ENCODE measurements at places on chromosomes 13 and 19. TPM values are rescaled to one million over a fixed set of nuclear protein-coding genes. Genes with fewer than 3 reads are reported as not detected.
A peak's percentile ranks its signal among the peaks of the same experiment; 100 is the strongest.

GRCh38 chr13:79282976-79283375 lies 123.1 kb downstream of the RBM26 start:
- H3K27ac ChIP-seq = no peak overlapping the region
- DNase-seq = no peak
- H3K4me1 ChIP-seq = peaks cover 2% of the 10 kb centered on the region
- H3K4me3 ChIP-seq = no peak overlapping the region

DNA sequence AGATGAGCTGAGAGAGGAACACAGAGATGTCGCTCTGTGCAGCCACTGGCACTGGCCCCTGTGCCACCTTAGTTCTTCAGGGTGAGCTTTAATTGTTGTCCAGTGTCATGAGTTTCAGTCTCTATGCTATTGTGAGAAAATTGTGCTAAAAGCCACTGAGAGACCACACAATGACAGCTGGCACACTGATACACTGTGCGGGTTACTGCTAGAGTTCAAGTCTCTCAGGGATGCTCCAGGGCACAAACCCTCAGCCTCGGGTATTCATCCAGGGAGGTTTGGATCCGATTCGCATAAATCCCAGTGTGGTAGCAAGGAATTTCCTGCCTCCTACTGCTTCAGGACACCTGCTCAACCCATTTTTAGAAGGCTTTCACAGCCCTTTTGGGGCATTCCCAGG lies 68.1 kb upstream of the EDNRB start:
- H3K36me3 ChIP-seq = no peaks in the 10 kb centered on the region
- H3K27me3 ChIP-seq = no peaks in the 10 kb centered on the region
- H3K4me1 ChIP-seq = no peaks in the 10 kb centered on the region
- no peak overlapping the region for H3K4me3 ChIP-seq
- DNase-seq = no peak

- H3K27ac ChIP-seq = no peak overlapping the region
- DNase-seq = peak; percentile 20
- no peaks in the 10 kb centered on the region for H3K4me1 ChIP-seq
- H3K27me3 ChIP-seq = no peaks in the 10 kb centered on the region
- H3K4me3 ChIP-seq = no peak overlapping the region
Measured at GRCh38 chr13:32476021-32476731, 48.2 kb upstream of the N4BP2L1 start.

GRCh38 chr19:17385878-17386611 lies 8.0 kb downstream of the CCDC194 start:
- DNase-seq = peak; percentile 84
- no peaks in the 10 kb centered on the region for H3K27me3 ChIP-seq
- no peak overlapping the region for H3K4me3 ChIP-seq
- no peaks in the 10 kb centered on the region for H3K36me3 ChIP-seq

DNA sequence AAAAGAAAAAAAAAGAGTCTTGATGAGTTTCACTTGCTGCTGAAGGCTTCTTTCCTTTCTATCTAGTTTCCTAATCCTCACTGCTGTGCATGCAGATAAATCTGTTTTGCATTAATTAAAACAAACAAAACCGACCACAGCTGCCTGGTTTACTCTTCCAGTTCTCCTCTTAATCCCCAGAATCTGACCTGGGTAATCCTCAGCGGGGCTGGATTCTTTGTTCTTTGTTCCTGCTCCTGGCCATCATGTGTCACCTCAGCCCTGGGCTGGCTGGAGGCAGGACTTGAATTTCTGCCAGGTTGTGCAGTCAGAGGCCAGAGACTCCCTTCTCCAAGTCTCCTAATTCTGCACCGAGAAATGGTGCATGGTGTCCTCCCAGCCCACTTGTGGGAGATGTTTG lies 52.2 kb upstream of the CYP4F8 start:
- DNase-seq = no peak
- no peak overlapping the region for H3K27ac ChIP-seq
- no peaks in the 10 kb centered on the region for H3K36me3 ChIP-seq
- no peaks in the 10 kb centered on the region for H3K27me3 ChIP-seq
- peaks cover 5% of the 10 kb centered on the region for H3K4me1 ChIP-seq

DNA sequence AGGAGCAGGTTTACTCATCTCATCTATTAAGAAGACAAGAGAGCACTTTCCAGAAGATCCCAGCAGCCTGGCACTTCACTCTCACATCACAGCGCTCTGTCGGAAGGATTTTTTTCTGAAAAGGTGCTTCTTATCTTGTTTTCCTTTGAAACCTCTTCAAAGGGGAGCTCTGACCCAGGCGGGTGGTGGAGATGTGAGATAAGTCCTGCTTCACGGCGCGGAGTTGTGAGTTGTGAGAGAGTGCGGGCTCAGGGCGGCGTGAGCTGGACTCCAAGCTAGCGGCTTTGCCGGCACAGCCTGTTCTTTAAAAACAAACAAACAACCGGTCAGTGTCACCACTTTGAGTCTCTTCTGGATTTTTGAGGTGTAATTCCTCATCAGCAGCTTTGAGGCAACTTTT lies 169.0 kb upstream of the ARGLU1 start:
- peaks cover 1% of the 10 kb centered on the region for H3K4me1 ChIP-seq
- no peak for DNase-seq
- no peak overlapping the region for H3K4me3 ChIP-seq
- no peaks in the 10 kb centered on the region for H3K27me3 ChIP-seq
- no peaks in the 10 kb centered on the region for H3K36me3 ChIP-seq
- H3K27ac ChIP-seq = no peak overlapping the region

DNA sequence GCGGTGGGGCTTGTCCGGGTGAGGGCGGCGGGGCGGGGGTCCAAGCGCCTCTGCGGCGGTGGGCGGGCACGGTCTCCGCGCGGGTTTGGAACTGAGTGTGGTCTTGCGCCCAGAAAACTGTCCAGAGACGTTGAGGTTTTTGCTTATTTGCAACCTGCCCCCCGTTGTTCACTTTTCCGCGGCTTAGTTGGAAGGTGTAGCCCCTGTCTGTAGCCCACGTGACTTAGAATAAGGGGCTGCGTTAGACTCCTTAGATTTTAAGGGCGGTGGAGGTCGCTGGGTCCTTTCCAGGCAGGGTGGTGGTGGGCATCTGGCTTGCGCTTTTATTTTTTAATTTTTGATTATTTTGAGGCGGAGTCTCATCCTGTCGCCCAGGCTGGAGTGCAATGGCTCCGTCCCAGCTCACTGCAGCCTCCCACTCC lies 748 bp downstream of the RPS15 start:
- peaks cover 3% of the 10 kb centered on the region for H3K4me1 ChIP-seq
- no peak overlapping the region for H3K27ac ChIP-seq
- H3K36me3 ChIP-seq = peaks cover 19% of the 10 kb centered on the region
- H3K4me3 ChIP-seq = peak overlapping the region; percentile 98

DNA sequence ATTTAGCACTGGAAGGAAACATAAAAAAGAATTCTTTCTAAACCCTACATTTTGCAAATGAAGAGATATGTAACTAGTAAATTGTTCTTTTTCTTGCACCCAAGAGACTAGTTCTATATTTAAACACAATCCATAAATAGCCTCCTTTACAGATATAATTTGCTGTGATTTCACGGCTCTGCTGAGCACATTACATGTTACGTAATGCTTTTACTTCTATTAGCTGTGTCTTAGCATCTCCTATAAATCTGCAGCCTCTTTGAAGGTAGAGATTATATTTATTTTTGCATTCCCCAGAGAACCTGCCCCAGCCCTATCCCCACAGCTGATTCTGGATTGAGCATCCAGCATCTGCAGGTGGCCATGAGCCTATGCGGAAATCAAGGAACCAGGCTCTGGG lies 32.2 kb downstream of the LACC1 start:
- H3K27ac ChIP-seq = no peak overlapping the region
- no peaks in the 10 kb centered on the region for H3K27me3 ChIP-seq
- no peak overlapping the region for H3K4me3 ChIP-seq
- H3K4me1 ChIP-seq = no peaks in the 10 kb centered on the region
- DNase-seq = no peak
- no peaks in the 10 kb centered on the region for H3K36me3 ChIP-seq

- no peak overlapping the region for H3K27ac ChIP-seq
- H3K27me3 ChIP-seq = no peaks in the 10 kb centered on the region
- H3K4me3 ChIP-seq = no peak overlapping the region
- no peaks in the 10 kb centered on the region for H3K36me3 ChIP-seq
- H3K4me1 ChIP-seq = no peaks in the 10 kb centered on the region
Measured at GRCh38 chr13:57996717-57997116, 365.2 kb downstream of the PCDH17 start.

DNA sequence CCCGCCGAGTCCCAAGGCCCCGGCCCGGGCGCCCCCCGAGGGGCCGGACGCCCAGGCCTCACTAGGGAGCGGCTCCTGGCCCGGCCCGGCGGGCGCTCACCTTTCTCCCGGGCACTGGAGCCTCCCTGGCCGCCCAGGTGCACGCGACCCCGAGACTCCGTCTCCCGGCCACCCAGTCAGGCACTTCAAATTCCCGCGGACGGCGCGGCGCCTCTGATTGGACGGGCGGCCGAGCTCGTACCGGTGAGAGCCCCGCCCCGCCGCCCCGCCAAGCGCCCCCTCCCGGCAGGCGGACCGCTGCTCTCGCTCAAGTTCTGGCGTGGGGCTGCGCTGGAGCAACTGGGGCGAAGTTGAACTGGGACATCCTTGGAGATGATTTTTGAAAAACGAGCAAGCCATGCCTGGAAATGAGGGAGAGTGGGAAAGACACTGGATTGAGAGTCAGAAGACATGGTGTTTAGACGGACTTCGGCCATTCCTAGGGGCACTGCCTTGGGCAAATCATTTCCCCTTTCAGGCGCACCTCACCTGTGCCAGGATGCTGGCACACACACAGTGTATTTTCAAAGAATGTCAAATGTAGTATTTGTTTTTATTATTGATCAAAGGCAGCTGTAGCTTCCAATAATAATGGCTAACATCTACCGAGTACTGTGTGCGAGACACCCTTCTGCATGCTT lies 485.3 kb downstream of the UQCRFS1 start:
- H3K4me1 ChIP-seq = peaks cover 6% of the 10 kb centered on the region
- H3K27ac ChIP-seq = no peak overlapping the region
- H3K27me3 ChIP-seq = peaks cover 15% of the 10 kb centered on the region

GRCh38 chr19:2964874-2965273 lies 12.5 kb upstream of the TLE6 start:
- peaks cover 15% of the 10 kb centered on the region for H3K4me1 ChIP-seq
- H3K4me3 ChIP-seq = no peak overlapping the region
- DNase-seq = no peak
- no peaks in the 10 kb centered on the region for H3K36me3 ChIP-seq

- no peaks in the 10 kb centered on the region for H3K4me1 ChIP-seq
- no peak overlapping the region for H3K27ac ChIP-seq
- H3K4me3 ChIP-seq = no peak overlapping the region
- H3K36me3 ChIP-seq = no peaks in the 10 kb centered on the region
Measured at GRCh38 chr13:97561182-97561581, 127.2 kb downstream of the RAP2A start.

GRCh38 chr13:106566641-106567473 lies 1.1 kb downstream of the ARGLU1 start:
- peak overlapping the region; percentile 98 for H3K27ac ChIP-seq
- peaks cover 15% of the 10 kb centered on the region for H3K4me1 ChIP-seq
- peak overlapping the region; percentile 97 for H3K4me3 ChIP-seq
- H3K27me3 ChIP-seq = no peaks in the 10 kb centered on the region

- H3K4me1 ChIP-seq = no peaks in the 10 kb centered on the region
- H3K36me3 ChIP-seq = peaks cover 81% of the 10 kb centered on the region
- no peaks in the 10 kb centered on the region for H3K27me3 ChIP-seq
- no peak for DNase-seq
Measured at GRCh38 chr19:9381361-9381785, 18.6 kb downstream of the ZNF177 start.

GRCh38 chr19:36059180-36059910 lies 4.6 kb downstream of the WDR62 start:
- no peaks in the 10 kb centered on the region for H3K27me3 ChIP-seq
- no peak overlapping the region for H3K27ac ChIP-seq
- H3K4me1 ChIP-seq = no peaks in the 10 kb centered on the region
- no peak for DNase-seq

DNA sequence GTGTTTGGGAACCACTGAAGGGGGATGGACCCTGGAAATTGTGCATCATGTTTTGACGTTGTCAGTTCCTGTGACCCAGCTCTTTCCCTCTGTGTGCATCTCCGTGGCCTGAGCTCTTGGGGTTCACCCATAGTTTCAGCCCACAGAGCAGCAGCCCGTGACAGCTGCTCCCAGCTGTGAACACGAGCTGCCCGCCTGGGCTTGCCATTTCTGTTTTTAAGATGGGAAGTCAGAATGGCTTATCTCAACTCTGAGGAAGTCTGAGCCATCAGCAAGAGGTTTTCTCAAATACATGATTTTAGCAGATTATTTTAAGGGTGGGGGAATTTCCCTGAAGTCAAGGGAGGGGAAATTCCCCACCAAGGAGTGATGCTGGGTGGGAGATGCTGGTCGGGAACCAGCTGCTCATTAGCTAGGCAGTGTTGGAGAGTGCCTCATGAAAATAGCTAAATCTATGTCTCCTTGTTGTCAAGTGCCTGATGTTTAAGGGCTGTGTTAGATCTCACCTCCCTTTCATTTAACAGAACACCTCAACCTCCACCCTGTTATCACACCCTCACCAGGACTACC lies 34.8 kb upstream of the C1QTNF9 start:
- DNase-seq = peak; percentile 88
- H3K4me1 ChIP-seq = peaks cover 31% of the 10 kb centered on the region
- H3K4me3 ChIP-seq = no peak overlapping the region
- no peaks in the 10 kb centered on the region for H3K27me3 ChIP-seq

- no peak overlapping the region for H3K4me3 ChIP-seq
- DNase-seq = no peak
- H3K36me3 ChIP-seq = peaks cover 23% of the 10 kb centered on the region
- H3K4me1 ChIP-seq = peaks cover 9% of the 10 kb centered on the region
- H3K27me3 ChIP-seq = no peaks in the 10 kb centered on the region
- peak overlapping the region; percentile 4 for H3K27ac ChIP-seq
Measured at GRCh38 chr19:15374796-15375440, 4.7 kb downstream of the AKAP8 start.

GRCh38 chr13:67445436-67445835 lies 215.3 kb upstream of the PCDH9 start:
- H3K27me3 ChIP-seq = no peaks in the 10 kb centered on the region
- H3K36me3 ChIP-seq = no peaks in the 10 kb centered on the region
- peaks cover 2% of the 10 kb centered on the region for H3K4me1 ChIP-seq
- H3K27ac ChIP-seq = no peak overlapping the region
- no peak overlapping the region for H3K4me3 ChIP-seq
- no peak for DNase-seq

Gene TEX101
- total RNA-seq = not detected

Gene ZNF540
- 2.3 TPM for total RNA-seq

Gene PLVAP
- total RNA-seq = 29.1 TPM

Gene SPACA4
- not detected for total RNA-seq

Gene FXYD3
- total RNA-seq = 130 TPM

Gene CRTC1
- total RNA-seq = 16.0 TPM

Gene ERFL
- 0.67 TPM for total RNA-seq

Gene ZNF492
- 0.80 TPM for total RNA-seq

Gene CEBPA
- 51.3 TPM for total RNA-seq

Gene PCP2
- total RNA-seq = 0.60 TPM

Gene PIK3R2
- total RNA-seq = 22.3 TPM

Gene PCDH20
- total RNA-seq = 22.0 TPM

Gene ZNF627
- total RNA-seq = 30.6 TPM

Measured in lung (tissue), 17 donors.